SJSA1 (cell line): ENCODE measurements at places on chromosomes 12 and 14.

- no peak for DNase-seq
These were observed 211.1 kb downstream of the GLT1D1 start for GRCh38 chr12:129064209-129064855.

- no peak for DNase-seq
These were observed 232.1 kb downstream of the FOXN3 start for GRCh38 chr14:89184952-89185351.

DNA sequence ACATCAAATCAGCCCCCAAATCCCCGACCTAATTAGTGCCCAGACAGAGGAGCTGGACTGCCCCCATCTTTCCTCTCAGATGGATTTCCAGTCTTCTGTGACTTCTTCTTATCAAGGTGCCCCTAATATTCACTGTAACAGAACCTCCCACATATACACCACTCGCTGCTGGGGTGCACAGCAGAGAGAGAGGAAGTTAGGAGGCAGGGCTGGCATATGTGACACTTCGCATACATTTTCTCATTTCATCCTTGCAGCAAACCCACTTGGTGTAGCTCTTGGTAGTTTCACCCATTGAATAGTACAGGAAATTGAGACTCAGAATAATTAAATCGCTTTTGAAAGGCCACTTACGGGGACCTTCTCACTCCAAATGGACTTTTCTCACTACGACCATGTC is 56.5 kb upstream of the CCND2 start:
- no peak for DNase-seq

GRCh38 chr14:92692822-92693226 is 55.6 kb downstream of the LGMN start:
- no peak for DNase-seq

DNA sequence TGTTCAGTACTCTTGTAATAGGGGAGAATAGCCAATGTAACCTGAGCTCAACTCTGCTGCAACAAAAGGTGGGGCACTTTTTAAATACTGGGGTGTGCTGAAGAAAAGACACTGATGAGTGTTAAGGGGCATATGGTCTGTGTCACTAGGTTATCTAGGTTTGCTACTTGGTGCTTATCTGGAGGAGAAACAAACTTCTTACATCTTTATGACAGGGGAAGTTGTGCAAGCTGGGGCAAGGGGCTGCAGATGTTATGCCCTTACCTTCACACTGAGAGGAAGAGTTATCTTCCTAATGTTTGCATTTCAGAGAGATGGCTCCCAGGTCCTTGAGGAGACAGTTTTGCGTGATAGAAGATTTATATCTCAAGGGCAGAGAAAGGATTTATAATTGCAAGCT is 90.9 kb upstream of the PKP2 start:
- no peak for DNase-seq

GRCh38 chr12:132324841-132325732 is 4.3 kb downstream of the GALNT9 start:
- no peak for DNase-seq

DNA sequence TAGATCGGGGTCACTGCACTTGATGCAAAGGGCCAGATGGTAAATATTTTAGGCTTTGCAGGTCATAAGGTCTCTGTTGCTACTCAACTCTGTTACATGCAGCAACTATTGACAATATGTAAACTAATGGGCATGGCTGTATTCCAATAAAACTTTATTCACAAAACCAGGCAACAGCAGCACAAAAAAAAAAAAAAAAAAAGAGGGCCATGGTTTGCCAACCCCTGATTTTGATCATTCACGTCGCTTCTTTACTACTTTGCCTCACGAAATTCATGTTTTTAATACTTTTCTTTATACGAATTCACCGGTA is 152.9 kb downstream of the RBM19 start:
- DNase-seq = no peak

DNA sequence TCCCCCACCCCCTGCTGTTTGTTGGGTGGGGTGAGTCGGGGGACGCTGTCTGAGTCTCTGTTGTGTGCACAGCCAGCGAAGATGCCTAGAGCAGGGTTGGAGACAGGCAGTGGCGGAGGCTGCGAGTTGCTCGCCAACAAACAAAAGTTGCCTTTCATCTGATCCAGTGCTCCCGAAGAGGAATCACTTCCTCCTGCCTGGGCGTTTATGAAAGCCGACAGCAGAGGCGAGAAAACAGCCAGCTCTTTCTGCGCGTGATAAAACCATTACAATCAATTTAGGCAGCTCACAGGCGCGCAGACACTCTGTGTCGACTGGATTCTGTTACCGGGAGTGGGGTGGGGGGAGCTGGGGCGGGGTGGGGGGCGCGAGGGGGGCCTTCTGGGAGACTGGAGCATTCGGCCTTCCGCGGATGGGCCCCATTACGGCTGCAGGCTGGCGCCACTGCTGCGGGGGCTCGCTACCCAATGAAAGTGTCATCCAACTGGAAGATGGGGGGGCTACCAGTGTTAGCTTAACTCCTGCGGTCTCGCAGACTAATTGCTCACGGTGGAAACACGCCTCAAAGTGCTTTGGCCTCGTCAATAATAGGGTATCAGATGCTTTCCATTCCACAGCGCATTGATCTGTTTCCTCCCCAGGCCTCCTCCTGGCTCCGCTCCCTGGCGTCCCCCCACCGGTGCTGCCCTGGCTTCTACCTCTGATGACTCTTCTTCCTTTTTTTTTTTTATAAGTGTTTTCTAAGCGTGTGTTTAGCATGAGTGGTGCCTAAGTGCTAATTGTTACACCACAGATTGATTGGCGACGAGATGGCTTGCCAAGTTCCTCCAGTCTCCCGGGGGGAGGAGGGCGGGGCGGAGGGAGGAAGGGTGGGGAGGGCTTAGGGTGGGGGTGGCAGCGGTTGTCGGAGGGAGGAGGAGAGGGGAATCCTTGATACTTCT is 678.4 kb downstream of the MED13L start:
- no peak for DNase-seq

DNA sequence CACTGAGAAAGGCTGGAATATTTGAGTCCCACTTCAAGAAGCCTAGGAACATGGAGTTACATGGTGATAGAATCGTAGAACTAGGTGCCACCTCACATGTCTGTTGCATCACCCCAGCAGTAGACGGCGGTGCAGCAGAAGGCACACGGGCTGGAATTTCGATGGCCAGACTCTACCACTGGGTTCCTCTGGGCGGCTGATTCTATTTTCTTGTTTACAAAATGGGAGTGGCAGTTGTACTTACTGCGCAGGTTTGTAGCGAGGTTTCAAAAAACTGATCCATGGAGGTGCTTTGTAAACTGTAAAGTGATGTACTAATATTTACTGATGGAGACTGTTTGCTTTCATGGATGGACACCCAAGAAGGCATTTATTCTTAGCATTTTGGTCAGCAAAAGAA is 45.7 kb downstream of the WDR20 start:
- DNase-seq = no peak

GRCh38 chr12:100741084-100741711 is 53.4 kb upstream of the ANO4 start:
- peak; percentile 4 for DNase-seq

DNA sequence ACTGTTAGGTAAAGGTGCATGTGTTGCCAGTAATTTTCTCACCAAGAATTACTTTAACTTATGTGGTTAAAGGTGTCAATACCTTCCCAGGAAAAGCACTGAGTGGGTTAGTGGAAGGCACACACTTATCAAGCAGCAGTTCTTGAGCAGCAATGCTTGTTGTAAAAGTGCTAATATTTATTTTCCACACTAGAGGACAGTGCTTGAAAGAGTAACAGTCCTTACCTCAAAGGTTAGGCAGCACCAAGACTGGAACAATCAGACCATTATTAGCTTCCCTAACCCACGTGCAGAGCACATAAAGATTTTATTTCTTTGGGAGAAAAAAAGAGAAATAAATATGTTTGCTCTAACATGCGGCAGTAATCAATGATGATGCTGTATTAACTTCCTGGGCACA is 48.8 kb upstream of the KRR1 start:
- DNase-seq = no peak

- DNase-seq = no peak
These were observed 20.7 kb downstream of the GCH1 start for GRCh38 chr14:54881761-54882401.

DNA sequence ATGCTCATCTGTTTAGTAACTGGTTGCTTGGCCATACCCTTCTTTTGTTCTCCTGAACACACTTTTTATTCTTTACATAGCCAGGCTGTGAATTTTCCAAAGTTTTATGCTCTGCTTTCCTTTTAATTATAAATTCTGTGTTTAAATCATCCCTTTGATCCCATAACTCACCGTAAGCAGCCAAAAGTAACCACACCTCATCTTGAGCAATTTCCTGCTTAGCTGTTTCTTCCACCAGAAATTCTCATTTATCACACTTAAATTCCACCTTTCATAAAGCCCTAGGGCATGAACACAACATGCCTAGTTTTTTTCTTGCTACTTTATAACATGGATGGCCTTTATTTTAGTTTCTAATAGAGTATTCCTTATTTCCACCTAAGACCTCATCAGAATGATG is 510.7 kb downstream of the C12orf50 start:
- DNase-seq = no peak

- DNase-seq = no peak
These were observed 38.6 kb upstream of the ATF1 start for GRCh38 chr12:50725011-50725942.

GRCh38 chr12:57850854-57851430 is 4.4 kb upstream of the CTDSP2 start:
- DNase-seq = no peak

GRCh38 chr14:58547649-58548048 is 90.1 kb upstream of the DACT1 start:
- no peak for DNase-seq

GRCh38 chr14:61575551-61576150 is 119.7 kb upstream of the HIF1A start:
- DNase-seq = peak; percentile 40

DNA sequence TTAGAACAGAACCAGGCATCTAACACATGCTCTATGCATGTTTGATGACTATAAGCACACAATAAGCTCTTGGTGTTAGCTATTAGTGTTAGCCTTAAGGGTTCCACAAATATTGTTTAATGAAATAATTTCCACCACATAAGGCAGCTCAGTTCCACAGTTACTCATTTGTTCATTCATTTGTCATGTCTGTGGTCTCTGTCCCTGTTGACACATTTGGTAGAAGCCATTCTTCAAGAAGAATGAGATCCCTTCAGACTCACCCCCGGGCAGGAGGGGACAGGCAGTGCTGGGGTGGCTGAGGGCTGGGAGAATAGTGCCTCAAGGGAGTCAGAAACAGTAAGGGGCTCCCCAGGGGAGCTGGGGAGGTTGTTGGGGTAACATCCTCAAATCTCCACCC is 3.7 kb upstream of the FAIM2 start:
- DNase-seq = no peak

- DNase-seq = no peak
These were observed 29.6 kb downstream of the VRK1 start for GRCh38 chr14:96826818-96827217.

GRCh38 chr12:50790081-50790480 is 26.2 kb downstream of the ATF1 start:
- no peak for DNase-seq

- no peak for DNase-seq
These were observed 6.3 kb downstream of the GON7 start for GRCh38 chr14:93200553-93200952.

GRCh38 chr12:89525824-89526770 is at the start of gene POC1B:
Gene POC1B (minus strand): TSS chr12:89526047. CDS start chr12:89525895, 152 bp downstream.
- DNase-seq = peak; percentile 90

DNA sequence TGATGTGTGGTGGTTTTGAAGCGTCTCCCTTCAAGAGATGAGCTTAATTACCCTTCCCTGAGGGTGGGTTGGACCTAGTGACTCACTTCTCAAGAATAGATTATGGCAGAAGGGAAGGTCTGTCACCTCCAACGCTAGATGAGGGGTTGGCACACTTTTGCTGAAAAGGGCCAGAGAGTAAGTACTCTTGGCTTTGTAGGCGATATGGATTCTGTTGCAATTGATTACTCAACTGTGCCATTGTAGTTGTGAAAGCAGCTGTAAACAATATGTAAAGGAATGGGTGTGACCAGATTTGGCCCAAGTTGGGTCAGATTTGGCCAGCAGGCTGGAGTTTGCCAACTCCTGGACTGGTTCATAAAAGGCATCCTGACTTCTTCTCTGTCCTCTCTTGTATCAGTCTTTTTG is 53.3 kb downstream of the SMIM41 start:
- no peak for DNase-seq

- DNase-seq = peak; percentile 14
These were observed 264.7 kb downstream of the EGLN3 start for GRCh38 chr14:33686218-33686617.

GRCh38 chr12:116456330-116457082 is 102.7 kb upstream of the MAP1LC3B2 start:
- no peak for DNase-seq

GRCh38 chr12:92701441-92701840 is 1.3 kb upstream of the PLEKHG7 start:
- no peak for DNase-seq

DNA sequence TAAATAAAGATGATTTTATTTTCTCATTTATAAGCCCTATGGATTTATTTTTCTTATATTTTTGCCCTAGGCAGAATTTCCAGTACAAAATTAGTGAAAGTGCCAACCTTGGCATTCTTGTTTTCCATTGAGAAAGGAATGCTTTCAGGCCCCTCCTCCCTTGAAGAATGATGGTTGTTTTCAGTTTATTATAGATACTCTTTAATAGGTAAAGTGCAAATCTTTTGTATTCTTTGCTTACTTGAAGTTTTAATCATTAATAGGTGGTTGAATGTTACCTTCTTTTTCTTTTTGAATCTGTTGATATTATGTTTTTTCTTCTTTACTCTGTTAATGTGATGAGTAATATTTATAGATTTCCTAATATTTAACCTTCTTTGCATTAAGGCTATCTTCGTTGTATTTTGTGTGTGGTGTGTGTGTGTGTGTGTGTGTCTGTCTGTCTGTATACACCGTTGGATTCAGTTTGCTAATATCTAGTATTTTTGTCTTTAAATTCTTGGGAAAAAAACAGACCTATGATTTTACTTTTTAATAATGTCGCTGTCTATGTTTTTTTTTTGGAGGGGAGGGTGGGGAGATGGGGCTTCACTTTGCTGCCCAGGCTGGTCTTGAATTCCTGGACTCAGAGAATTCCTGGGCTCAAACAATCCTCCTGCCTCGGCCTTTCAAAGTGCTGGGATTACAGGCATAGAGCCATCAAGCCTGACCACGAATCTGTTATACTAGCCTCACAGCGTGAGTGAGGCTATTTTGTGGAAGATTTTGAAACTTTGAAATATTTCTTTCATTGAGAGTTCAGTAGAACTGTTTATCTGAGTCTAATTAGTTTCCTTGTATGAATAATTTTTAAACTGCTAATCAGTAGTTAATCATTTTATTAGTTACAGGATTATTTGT is 13.5 kb downstream of the SRGAP1 start:
- no peak for DNase-seq

- DNase-seq = no peak
These were observed 150.1 kb downstream of the PRKCH start for GRCh38 chr14:61471297-61472005.

- no peak for DNase-seq
These were observed 21.6 kb downstream of the ASPG start for GRCh38 chr14:104107101-104107581.
